Activated CD4-positive, alpha-beta T cell treated with anti-CD3 and anti-CD28 coated beads, Interleukin-2, Interleukin-6, amounts not matched to agents 100 ng/mL and 50 ng/mL, durations not matched to agents 16 hours and 8 hours (primary cell): ENCODE measurements at places on chromosomes 13 and 19.

- no peak for DNase-seq
These were observed 192.3 kb downstream of the TEX29 start for GRCh38 chr13:111512707-111513106.

DNA sequence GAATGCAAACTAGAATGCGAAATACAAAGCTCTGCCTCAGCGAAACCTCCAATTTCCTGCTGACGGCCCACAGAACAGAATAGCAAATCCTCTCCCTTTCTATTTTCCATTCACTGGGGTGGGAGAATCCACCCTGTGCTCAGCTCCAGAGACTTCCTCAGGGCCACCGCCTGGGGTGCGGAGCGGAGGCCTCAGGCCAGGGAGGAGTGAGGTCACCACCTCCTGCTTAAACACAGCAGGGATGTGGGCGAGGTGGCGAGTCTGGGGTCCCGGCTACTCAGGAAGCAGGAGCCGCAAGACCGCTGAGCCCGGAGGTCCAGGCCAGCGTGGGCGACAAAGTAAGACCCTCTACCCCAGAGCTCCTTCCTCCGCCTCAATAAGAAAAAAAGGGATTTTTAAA, 666 bp upstream of the ZNF320 start:
- DNase-seq, result no peak

- DNase-seq, result peak; percentile 38
These were observed 109.7 kb downstream of the NUFIP1 start for GRCh38 chr13:44879452-44880058.

DNA sequence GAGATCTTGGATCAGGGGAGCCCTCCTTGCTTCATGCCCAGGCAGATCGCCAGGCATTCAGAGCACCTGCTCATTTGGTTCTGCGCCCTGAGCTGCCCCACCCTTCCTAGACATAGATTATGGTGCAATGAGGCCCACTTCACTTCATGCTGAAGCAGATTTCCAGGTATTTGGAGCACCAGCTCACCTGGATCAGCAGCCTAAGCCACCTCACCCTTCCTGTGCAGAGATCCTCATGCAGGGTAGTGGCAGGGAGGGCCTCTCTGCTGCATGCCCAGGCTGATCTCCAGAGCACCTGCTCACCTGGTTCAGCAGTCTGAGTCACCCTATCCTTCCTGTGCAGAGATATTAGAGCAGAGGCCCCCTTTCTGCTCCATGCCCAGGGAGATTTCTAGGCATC, 1966.1 kb downstream of the PCDH9 start:
- no peak for DNase-seq

DNA sequence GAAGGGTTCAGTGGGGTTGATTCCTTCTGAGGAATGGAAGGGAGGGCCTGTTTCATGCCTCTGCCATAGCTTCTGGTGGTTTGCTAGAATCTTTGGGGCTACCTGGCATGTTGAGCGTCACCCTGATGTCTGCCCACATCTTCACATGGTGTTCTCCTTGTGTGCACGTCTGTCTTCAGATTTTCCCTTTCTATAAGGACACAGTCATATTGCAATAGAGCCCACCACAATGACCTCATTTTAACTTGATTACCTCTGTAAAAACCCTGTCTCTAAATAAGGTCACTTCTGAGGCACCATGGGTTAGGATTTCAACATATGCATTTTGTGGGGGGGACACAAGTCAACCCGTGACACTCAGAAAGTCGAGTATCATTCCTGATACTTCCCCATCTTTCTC, 257.9 kb downstream of the COG6 start:
- no peak for DNase-seq

DNA sequence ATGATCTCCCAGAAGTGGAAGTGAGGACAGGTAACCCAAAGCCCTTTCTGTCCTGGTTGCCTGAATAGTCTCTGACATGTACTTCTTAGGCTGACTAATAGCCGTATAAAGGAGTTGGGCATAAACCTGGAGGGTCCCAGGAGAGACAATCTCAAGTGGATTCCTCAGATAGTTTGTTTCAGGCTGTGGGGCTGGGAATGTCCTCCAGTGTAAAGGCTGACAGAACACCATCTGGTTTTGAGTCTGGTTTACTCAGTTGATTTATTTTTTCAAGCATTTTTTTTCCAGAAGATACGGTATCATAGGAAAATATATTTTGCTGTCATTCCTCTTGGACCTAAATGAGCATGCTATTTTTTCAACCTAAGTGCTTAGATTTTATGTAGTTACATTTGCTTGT, 15.2 kb downstream of the HTR2A start:
- DNase-seq, result no peak

- DNase-seq, result no peak
These were observed 769 bp upstream of the TMEM272 start for GRCh38 chr13:51845574-51846318.

DNA sequence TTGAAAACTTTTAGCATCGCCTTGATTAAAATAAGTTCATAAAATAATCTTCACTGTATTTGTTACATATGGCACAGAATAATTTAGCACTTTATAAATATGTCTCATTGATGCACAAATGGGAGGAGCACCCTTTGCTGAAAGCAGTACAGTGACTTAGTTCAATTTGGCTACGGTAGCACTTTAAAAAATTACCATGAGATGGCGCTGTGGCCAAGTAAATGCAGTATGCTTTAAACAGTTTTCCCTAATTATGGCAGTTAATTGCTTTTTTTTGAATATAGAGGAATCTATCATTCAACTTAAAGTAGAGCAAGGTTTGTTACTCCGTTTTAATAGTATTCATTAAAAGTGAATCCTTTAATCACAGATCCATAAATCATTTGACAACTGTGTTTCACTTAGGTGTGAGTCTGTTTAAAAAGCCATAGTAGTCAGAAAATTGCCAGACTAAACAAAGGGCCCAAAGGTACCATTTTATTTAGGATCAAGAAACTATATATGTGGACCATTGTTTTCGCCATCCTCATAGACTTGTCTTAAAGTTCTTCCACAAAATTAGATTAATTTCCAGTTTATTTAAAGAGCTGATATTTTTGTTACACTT, 34.7 kb upstream of the ESD start:
- peak; percentile 54 for DNase-seq

DNA sequence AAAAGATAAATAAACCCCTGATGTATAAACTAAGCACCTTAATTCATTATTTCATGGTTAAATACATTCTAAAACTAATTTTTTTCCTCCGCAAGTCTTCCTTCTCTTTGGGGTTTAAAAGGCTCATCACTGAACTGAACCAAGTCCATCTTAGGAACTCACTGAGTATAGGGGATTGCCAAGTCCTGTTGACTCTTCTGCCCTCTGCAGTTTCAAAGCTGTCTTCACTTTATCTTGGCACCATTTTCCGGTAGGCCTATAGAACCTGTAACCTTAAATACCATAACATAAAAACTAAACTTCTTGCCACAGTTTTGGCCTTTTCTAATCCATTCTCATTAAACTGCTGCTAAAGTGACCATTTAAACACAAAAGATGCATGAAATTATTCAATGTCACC, 66.5 kb upstream of the USPL1 start:
- DNase-seq, result peak; percentile 32

DNA sequence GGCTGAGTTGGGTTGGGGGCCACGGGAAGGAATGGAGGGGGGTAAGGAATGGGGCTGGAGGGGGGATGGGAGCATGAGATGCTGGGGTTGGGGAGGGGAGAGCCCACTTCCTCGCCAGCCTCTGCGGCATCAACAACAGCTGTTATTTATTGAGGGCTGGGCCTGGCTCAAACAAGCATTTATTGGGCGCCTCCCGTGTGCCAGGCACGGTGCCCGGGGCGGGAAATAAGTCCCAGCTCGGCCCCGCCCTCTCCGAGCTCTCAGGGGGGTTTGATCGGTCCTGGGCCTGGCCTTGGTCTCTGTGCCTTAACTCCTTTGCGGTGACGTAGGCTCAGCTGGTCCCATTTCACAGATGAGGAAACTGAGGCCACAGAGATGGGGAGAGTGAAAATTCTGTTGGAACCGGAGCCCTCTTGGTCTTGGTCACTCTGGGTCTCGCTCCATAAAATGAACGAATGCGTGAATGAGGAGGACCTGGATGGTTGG, 919 bp upstream of the ADAMTS10 start:
- DNase-seq, result no peak

DNA sequence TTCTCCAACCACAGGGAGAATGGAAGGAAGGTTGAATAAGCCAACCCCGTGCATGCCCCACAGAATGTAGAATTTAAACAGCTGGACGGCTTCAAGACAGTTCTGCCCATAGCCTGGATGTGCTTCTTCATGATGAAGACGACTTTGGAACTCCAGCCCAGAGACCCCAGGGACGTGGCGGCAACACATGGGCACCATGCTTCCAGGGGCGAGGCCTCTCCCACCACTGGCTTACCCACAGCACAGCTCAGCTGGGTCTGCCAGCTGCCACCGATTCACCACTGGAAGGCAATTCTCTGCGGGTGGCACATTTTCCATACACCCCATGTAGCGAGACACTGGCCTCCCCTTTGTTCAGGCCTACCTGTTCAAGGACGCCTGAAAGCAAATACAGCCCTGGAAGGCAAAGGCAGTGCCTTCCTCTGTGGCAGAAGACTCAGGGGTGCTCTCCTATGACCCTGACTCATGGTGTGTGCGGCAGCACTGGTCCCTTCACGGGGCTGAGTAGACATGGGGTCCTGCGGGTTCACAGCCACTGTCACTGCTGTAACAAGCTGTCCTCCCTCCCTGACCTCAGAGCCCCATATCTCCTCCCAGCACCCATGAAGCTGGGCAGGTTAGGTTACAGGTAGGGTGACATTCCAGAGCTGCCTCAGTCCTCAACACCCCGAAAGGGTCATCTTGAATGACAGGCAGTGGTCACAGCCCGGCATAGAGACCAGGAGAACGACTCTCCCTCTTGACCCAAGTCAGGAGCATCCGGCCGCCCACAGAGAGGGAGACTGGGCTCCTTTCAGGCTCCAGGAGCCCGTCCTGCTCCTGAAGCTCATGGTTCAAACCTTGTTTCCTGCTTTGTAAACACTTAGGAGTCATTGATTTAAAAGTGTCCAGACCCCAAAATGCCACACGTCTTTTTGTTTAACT, 72.7 kb downstream of the SPACA7 start:
- no peak for DNase-seq

- DNase-seq, result no peak
These were observed 305.3 kb downstream of the IRS2 start for GRCh38 chr13:109481040-109481439.

GRCh38 chr13:100089465-100090032, 656 bp downstream of the PCCA start:
- DNase-seq, result peak; percentile 28

DNA sequence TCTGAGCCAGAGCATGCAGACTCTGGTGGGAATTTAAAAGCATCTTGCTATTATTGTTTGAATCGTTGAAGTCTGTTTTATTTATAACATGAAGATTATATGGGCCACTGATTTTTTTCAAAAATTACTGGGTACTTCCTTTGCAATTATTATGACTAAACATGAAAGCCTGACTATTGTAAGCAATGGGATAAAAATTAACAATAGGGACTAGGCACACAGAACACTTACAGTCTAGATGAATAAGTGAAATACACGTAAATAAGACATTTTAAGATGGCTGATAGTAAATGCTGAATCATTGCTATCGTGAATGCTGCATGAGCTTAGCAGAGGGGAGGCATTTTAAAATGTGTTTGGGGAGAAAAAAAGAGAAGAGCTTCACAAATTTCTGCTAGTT, 81.0 kb upstream of the MAB21L1 start:
- no peak for DNase-seq

- no peak for DNase-seq
These were observed 3.7 kb upstream of the MTRF1 start for GRCh38 chr13:41267106-41267505.

DNA sequence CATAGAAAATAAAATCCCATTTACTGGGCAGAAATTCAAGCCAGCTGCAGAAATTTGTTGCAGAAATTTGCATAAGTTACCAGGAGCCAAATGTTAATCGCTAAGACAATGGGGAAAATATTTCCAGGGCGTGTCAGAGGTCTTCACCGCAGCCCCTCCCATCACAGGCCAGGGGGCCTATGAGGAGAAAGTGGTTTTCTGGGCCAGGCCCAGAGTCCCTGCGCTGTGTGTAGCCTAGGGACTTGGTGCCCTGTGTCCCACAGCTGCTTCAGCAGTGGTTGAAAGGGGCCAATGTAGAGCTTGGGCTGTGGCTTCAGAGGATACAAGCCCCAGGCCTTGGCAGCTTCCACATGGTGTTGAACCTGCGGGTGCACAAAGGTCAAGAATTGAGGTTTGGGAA, 278.9 kb upstream of the PCDH9 start:
- no peak for DNase-seq

DNA sequence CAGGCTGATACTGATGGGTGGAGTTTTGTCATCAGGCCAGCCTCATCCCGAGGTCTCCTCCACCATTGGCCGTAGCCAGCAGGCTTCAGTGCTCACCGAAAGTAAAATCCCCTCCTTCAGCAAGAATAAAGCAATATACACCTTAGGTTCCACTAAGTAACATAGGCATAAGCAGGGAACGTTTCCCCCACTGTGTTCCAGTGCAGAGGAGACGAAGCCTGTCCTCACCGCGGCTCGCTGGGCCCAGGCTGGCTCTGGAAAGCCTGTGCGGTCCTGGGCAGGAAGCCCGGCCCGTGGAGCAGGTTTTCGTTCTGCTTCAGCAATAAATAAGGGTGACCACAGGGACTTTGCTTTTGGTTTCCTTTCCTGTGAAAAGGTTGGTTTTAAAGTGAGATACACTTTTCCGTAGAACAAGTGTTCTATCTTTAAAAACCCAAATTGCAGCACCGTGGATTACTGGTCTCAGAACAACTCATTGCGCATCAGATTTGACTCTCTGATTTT, 16.3 kb upstream of the TEX29 start:
- peak; percentile 56 for DNase-seq

DNA sequence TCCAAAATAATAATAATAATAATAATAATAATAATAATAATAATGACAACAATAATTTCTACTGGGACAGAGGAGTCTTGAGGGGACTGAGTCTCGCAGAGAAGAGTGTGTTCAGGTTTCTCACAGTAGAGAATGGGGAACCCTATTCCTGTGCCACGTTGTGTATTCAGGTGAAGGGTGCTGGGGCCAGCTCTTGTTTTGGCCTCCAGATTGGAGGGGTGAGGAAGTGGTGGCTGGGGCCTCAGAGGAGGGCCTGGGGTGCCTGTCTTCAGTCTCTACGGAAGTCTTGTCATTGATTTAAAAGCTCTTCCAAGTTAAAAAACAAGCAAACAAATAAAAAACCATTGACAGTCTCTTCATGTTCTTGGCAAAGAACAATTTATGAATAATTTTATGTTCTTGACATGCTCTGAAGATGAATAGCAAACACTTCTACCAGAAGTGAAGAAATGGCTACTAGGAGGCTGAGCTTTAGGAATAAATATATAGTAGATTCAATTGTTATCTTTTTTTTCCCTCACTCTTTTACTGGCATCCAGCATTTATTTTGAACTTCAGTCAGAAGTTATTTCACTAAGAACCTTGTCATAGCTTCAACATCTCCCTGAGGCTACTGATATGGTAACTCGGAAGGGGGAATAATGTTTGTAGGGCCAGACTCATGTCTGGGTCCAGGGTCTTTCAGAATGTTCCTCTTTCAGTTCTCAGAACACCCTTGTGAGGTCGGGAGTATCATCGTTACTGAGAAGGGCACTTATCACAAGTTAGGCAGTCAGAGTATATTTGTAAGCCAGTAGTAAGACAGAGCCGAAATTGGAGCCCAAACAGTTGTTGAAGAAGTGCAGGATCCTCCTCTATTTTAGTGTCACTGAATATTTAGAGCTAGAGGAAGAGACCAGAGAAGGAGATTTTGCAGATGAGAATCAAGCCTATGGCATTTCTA, 13.1 kb downstream of the LRCH1 start:
- DNase-seq, result no peak
